Stimulated activated CD4-positive, alpha-beta T cell treated with anti-CD3 and anti-CD28 coated beads, Interleukin-4, amount 100 ng/mL, for 24 hours (primary cell): ENCODE measurements at places on chromosomes 11 and 22.

DNA sequence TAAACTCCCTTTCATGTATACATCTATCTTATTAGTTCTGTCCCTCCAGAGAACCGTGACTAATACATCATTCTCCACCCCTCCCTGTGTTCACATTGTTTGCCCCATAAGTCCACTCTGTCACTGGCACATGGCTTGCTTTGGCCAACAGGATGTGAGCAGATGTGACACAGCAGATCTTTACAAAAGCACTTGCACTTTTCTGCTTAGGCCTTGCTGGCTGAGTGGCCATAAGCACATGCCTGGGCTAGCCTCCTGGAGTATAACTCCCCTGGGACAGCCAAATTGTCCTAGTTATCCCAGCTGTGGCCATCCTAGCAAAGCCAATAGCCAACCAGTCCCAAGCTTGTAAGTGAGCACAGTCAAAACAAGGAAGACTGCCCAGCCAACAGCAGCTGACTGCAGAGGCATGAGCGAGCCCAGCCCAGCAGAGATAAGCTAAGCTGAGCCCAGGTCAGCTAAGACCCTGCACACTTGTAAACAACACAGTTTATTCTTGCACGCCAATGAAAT lies 9.7 kb upstream of the RCN1 start:
- no peak for DNase-seq

DNA sequence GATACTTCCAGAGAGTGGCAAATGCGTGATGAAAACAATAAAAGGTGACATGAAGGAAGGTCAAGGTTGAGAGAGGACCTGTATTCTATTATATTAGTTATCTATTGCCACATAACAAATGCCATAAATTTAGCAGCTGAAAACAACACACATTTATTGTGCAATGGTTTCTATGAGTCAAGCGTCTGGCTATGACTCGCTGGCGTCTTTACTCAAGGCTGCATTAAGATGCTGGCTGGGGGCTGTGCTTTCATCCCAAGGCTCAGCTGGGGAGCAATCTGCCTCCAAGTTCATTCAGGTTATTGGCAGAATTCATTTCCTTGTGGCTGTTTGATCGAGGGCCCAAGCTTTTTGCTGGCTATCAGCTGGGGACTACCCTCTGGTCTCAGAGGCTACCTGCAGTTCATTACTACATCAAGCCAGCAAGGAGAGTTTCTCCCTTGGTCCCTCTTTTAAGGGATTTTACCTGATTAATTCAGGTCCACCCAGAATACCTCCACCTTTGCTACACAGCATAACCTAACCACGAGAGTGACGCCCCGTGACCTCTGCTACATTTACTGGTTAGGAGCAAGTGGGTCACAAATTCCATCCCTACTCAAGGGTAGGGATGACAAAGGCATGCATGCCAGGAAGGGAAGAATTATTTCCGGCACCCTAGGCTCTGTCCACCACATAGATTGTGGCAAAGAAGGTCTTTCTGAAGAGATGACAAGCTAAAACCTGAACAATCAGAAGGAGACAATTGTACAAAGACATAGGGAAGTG lies 549.1 kb downstream of the MN1 start:
- no peak for DNase-seq

GRCh38 chr11:21877151-21877550 lies 315.7 kb upstream of the ANO5 start:
- no peak for DNase-seq

GRCh38 chr22:31398231-31398630 lies 1.2 kb upstream of the DRG1 start:
- DNase-seq = no peak

DNA sequence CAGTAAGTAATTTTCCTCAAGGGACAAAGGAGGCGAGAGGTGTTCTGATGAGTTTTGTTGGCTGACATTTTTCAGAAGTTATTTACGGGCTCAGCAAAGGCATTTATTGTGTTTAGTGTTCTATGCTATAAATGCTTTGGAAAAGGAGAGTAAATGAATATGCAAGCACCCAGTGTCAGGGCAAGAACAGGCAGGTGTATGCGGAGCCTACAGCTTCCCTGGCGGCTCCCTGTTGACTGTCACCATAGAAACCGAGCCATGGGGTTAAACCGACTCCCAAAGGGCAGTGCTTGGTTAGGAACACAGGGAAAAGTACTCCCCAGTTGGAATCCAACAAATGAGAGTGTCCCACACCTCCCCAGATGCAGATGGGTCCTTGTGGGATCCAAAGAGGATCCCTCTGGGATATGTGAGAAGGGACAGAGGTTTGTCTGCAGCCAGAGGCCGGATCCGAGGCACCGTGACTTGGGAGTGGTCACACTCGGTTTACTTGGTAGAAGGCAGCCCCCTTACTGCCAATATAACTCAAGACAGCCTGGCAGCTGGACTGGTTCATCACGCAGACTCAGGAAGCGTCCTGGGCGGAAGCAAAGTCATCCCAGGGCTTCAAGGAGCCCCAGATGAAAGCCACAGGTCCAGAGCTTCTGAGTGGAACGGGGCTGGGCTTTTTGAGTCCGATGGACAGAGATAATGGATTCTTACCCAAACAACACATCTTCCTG lies 329.7 kb downstream of the CTTN start:
- no peak for DNase-seq

DNA sequence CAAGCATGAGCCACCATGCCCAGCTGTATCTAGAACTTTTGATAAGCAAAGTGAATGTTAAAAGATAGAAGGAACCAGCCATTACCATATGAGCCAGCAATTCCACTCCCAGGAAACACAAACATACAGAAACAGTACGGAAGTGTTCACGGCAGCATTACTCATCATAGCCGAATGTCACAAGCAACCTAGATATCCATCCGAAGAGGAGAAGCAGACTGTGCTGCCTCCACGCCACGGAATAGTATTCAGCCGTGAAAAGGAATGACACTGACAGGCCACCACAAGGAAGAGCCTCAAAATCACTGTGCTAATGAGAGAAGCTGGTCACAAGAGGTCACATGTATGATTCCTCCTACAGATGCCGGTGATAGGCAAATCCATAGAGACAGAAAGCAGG lies 17.6 kb upstream of the MGAT3 start:
- DNase-seq = no peak

DNA sequence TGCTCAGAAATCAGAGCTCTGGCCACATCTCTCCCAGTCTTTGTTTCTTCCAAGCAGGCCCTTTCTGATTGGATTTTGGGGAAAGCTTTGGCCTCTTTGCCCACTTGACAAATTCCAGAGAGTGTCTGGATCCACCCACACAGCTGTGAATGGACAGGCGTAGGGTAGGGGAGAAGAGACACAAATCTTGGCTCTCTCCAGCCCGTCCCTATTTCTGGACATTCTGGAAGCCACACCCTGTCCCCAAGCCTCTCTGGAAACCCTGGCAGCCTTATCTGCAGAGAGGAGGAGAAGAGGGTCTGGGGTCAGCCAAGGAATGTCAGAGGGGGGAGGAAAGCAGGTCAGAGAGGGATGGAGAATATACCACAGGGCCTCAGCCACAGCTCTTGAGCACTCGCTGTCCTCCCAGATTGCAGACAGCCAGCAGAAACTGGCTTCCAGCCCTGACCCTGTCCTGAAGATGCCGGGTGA lies 59.5 kb upstream of the WNT11 start:
- DNase-seq = no peak

DNA sequence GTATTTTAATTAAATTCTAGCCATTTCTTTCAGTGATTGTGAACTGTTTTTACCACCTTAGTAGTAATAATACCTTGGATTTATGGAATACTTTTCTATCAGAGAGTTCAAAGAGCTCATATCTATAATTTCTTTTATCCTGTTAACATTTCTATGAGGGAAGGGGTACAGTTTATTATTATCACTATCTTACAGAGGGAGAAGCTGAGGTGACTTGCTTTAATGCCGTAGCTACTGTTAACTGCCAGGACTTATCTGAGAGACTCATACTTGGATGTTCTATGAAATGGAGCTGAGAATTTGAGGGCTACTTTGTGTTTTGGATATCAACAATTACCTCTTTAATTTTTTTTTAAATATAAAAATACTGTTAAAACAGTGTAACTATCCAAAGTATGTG lies 3.3 kb downstream of the REXO2 start:
- DNase-seq = no peak

- DNase-seq = no peak
Observed at GRCh38 chr11:68036141-68036716, 2.6 kb upstream of the TCIRG1 start.

DNA sequence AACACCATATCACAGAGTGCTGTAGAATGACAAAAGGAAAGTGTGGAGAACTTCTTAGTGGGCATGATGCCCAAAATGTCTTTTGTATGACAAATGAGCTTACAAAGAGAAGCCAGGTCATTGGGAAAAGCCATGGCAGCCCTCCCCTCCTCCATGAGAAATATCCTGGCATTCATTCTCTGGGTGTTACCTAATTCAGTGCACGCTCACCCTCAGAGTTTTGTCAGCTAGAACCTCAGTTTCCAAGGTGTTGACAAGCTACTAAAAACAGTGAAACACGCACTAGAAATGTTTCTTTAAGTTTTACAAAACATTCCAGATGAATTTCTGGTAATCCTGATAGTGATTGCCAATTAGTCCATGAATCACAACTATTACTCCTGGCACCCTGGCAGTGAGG lies 105.4 kb upstream of the FSHB start:
- no peak for DNase-seq

DNA sequence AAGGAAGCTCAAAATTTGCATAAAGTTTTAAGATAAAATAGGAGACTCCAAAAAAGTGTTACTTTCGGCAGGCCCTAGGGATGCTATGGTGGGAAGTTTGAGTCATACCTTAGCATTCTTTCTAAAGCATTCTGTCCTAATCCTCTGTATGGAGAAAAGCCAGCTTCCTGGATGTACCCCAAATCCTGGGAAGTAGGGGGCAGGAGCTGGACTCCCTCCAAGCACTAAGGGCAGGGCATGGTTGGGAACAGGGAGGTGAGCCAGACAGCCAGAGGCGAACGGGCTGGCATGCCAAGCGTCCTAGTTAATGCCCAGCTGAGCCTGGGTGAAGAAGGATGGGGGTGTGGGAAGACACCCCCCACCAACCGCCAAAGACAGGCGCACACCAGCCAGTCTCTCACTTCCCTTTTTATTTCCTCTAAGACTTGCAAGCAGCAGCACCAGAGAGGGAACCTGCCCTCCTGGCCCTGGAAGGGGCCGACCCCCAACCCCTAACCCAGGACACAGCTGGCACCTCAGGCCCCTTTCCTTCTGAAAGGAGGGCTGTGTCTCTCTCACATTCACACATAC lies 23.9 kb downstream of the RTN4RL2 start:
- no peak for DNase-seq

DNA sequence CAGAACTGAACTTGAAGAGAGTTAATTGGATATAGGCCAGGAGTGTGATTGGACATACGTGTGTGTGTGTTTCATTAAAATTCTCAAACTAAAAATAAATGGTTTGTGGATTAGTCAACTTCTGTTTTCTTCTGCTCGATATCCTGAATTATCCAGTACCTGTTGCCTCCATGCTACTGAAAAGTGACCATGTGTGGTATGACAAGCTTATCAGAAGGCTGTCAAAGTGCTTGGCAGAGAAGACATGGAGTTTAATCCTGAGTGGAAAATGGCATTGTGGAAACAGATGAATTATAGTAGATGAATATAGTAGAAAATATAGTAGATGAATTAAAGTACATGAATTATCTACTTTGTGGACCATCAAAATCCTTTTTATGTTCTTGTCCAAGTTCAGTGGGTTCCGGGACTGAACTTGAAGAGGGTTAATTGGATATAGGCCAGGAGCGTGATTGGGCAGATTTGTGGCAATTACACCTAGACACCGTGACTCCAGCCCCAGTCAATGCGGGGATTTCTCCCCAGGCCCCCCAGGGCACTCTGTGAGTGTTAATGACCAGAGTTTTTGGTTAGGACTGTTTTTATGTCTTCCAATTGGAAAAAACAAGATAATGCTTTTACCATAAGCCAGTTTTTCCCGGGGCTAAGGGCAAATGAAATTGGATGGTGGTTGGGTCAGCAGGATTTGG lies 30.1 kb downstream of the GRAMD1B start:
- no peak for DNase-seq

- DNase-seq = no peak
Observed at GRCh38 chr11:3167143-3168119, 2.3 kb upstream of the OSBPL5 start.

GRCh38 chr22:41998361-41999261 lies at the start of gene WBP2NL:
Gene WBP2NL (plus strand): TSS chr22:41998788. CDS start chr22:41998819, 31 bp downstream.
- peak; percentile 87 for DNase-seq

DNA sequence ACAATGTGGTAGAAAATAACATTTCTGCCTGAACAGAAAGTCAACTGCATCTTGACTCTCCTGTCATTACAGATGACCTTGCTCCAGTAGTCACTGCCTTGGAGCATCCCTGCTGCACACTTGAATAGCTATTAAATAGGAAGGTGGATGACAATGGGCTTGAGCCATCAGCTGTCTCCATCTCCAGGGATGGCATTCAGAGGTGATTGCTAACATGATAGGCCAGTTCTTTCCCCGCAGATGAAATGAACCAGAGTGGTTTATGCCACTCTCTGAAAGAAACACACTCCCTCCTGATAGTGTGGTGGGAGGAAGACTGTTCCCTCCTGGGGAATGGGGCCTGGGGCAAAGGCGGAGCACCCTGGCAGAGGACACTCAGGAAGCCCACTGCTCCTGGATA lies 57.1 kb upstream of the OLFML1 start:
- DNase-seq = no peak

DNA sequence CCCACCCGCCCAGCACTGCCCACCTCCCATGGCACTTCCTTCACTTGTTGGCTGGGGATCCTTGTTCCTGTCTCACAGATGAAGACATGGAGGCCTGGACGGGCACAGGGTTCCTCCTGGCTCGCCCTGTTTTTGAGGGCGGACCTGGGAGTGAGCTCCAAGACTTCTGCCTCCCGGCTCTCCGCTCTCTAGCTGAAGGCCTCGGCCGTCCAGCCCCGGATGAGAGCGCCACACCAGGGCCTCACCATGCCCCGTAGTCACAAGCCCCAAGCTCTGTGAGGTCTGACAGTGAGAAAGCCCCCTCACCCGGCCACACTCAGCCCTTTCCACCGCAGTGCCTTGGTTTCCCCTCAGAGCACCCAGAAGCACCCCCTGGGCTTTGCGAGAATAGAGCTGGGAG lies 9.1 kb downstream of the TPCN2 start:
- DNase-seq = no peak

DNA sequence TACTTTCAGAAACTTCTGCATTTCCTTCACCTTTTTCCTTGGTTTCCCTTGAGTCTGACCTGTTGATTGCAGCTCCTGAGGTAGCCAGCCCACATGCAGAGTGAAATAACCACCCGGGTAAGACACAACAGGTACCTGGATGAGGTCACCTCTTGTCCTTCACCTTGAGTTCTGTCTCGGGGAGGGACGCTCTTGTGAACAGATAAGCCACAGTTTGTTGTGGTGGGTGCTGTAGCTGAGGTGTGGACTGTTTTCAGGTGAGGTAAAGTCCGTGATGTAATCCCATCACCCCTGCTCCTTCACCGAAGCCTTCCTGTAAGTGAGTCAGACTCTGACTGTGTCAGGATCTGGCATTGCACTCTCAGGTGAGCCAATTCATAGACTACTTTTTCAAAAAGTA lies 183.1 kb downstream of the NAV2 start:
- DNase-seq = no peak

- no peak for DNase-seq
Observed at GRCh38 chr11:26849036-26849435, 127.2 kb upstream of the SLC5A12 start.
